ENCODE measurements at places on chromosomes 3 and 15.

DNA sequence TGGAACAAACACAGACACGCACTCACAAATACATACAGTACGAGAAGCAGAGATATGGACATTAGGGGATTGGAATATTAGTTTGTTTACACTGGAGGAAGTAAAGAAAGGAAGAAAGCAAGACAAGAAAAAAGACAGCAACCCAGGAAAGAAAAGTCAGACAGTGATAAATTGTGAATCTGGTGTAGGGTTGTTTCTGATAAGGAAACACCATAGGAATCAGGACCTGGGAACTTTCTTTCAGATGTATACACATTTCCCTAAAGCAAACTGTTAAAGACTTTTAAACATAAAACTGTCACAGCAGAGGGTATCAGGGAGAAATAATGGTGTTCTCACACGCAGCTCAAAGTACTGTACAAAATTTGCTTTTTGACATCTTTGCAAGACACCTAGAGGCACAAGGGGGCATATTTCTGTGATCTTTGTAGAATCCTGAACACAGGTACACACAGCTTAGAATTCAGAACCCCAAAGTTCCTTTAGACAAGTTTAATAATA lies 153.7 kb downstream of the TUSC7 start:
- DNase-seq: no peak

- DNase-seq: no peak
Measured at GRCh38 chr3:108407886-108408285, 102.5 kb downstream of the MYH15 start.

- no peak for DNase-seq
Measured at GRCh38 chr3:114380233-114380651, 86.4 kb downstream of the TIGIT start.

DNA sequence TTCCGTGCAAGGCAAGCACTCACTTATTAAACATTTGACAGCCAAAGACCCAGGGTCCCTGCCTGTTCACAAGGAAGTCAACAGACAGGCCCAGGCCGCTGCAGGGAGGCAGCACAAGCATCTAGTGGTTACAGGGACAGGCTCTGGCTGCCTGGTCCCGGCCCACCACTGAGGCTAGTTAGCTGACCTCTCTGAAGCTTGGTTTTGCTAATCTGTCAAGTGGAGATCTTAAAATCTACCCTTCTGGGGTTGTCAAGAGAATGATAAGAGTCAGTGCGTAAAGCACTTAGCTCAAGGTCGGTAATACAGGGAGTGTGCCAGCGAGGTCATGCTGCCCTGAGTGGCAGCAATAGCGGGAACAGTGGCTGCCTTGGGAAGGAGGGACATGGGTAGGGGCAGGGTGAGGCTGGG lies 6.0 kb downstream of the GNB5 start:
- no peak for DNase-seq

GRCh38 chr3:27094721-27095120 lies 274.5 kb downstream of the NEK10 start:
- DNase-seq: no peak
